Daoy (cell line): ENCODE measurements at places on chromosomes 5 and 9.

GRCh38 chr5:160342413-160342941 is 27.9 kb downstream of the C1QTNF2 start:
- peak; percentile 50 for DNase-seq

DNA sequence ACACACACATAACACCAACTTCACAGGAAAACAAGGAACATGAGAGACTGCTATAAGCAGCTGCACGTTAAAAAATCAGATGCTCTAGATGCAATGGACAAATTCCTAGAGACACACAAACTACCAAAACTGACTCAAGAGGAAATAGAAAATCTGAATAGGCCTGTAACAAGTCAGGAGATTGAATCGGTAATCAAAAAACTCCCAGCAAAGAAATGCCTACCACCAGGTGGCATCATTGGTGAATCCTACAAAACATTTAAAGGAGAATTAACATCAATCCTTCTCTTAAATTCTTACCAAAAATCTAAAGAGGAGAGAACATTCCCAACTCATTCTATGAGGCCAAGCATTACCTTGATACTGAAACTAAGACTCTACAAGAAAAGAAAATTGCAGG is 54.9 kb downstream of the NDST1 start:
- peak; percentile 54 for DNase-seq

DNA sequence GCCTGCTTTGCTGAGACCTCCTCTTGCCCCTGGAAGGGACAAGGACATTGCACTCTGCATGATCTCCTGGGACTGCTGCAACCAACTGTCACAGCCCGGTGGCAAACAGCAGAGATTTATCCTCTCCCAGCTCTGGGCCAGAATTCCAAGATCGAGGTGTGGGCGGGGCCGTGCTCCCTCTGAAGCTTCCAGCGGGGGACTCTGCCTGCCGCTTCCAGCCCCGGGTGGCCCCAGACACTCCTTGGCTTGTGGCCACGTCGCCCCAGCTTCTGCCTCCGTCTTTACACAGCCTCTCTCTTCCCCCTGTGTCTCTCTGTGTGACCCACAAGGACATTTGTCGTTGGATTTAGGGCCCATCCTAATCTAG is 67.1 kb downstream of the COL5A1 start:
- no peak for DNase-seq

DNA sequence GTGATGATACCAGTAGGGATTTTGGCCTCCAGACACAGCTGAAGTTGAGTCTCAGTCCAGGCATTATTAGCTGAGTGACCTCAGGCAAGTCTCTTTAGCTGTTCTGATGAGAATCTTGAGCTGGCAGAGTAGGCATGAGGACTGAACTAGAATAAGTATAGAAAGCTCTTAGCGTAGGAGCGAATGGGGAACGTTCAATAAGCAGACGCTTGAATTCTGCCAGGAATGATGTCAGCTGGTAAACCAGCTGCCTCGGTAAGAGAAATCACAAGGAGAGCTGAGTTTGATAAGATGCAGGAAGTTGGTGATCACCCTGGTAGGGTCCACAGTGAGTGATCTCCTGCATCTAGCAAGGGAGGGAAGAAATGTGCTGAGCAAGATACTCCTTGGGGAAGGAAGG is 280.4 kb downstream of the NTRK2 start:
- no peak for DNase-seq

GRCh38 chr5:111781200-111781599 is 24.2 kb upstream of the NREP start:
- peak; percentile 68 for DNase-seq

- no peak for DNase-seq
Observed at GRCh38 chr9:107141967-107142366, 141.1 kb upstream of the RAD23B start.

- DNase-seq, result no peak
Observed at GRCh38 chr9:16530669-16531642, 339.5 kb downstream of the BNC2 start.

GRCh38 chr5:88941581-88941980 is 58.6 kb upstream of the MEF2C start:
- DNase-seq, result no peak
